ENCODE measurements at places on chromosomes 16 and 17.

- DNase-seq = no peak
These were observed 204.8 kb downstream of the MSI2 start for GRCh38 chr17:57461082-57461481.

- no peak for DNase-seq
These were observed 105.0 kb downstream of the ZNF778 start for GRCh38 chr16:89322321-89323119.

DNA sequence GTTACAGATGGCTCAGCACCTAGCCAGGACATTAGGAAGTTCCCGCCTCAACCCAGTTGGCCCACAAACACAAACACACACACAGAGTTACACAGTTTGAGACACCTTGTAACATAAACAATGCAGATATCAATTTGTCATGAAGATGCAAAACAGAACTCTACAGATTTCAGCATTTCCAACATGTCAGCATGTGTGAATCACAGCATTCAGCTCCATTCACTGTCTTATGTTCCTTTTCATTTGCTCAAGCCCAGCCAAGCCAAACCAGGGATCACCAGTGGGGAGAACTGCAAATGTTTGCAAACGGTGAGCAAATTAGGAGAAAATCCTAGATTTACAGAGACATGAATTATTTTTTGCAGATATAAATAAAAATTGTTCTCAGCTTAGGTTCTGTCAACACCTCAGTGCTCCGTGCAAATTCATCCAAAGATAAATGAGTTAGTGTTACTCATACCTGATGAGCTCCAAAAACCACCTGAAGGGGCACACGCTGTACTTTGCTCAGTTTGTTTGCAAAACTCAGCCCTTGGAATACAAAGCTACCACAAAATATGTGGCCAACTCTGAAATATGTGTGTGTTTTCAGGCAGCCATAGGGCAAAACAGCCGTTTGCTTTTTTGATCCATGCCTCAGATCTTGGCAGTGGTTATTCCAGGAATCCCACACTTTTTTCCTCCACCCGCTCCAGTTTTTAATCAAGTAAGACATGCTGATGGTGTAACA is 16.3 kb upstream of the COX10 start:
- no peak for DNase-seq

GRCh38 chr17:7042501-7043181 is 1.3 kb downstream of the SLC16A11 start:
- DNase-seq = no peak

DNA sequence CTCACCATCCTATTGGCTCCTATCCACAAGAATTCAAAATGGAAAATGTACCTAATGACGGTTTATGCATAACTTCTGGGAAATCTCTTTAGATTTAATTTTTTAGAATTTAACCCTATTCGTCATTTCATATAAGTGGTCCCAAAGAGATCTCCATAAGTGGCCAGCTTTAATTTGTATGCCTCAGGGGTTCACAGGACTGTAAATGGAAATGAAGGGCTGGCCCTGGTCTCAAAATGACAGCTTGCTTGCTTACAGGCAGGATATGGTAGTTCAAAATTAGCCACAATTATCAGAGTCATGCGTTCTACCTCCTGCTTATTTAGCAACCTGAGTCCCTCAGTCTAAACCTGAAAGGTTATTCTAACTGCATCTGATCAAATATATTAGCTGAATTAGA is 6.6 kb upstream of the NACA2 start:
- DNase-seq = no peak

GRCh38 chr17:51914577-51914976 is 243.9 kb downstream of the CA10 start:
- DNase-seq = no peak

DNA sequence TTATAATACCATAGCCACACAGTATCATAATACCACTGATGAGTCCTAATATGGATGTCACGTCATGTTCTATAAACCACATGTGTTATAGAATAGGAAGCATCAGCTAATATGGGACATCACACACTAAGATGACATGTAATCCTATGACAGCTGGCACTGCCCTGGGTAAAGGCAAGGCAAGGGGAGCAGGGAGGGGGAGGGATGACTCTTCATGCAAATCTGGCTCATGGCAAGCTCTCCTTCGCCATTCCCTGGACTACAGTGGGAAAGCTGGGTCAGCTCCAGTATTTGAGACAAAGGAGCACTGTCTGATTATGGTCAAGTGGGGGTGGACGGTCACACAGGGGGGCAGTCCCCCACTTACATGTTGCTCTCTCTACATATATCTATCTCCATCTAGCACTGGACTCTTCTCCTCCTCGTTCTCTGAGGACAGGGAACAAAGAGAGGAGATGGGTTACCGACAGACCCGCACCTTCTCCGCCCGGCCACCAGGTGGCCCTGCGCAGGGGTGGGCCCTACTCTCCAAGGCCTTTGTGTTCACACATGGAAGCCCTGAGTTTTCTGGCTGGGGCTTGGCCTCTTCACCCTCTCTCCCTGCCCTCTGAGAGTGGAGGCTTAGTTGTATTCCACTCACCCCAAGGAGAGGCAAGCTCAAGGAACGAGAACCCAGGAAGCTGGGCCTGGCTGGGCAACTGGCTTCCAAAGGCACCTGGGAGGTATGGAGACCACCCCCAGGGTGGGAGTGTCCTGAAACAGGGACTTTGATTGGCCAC is 23.4 kb upstream of the MPO start:
- no peak for DNase-seq

DNA sequence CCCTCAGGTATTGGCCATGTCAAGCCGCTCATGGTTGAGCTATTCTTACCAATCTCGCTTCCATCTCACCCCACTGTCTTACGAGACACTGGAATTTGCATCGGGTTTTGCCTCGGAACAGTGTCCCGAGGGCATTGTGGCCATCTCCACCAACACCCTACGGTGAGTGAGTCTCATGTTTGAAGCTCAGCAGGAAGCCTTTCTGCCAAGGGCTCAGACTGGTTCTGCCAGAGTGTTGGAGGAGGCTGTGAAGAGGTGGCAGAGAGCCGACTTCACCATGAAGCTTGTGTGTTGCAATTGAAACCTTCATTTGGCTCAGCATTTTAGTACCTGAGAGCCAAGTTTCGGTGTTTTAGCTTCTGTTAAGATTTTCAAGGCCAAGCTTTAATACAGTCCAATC is 38.0 kb downstream of the SF3B3 start:
- DNase-seq = no peak

DNA sequence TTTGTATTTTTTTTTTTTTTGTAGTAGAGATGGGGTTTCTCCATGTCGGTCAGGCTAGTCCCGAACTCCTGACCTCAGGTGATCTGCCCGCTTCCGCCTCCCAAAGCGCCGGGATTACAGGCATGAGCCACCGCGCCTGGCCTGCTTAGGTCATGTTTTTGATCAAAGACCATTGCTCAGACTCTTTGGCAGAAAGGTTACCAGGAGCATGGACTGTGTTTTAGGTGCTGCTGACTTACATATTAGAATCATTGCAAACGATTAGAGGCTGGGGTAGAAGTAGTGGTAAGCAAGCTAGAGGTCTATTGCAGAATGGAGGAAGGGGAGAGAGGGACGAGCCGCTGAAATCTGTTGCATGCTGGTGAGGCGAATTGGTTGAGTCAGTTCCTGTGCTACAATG is 79.8 kb downstream of the TANGO6 start:
- no peak for DNase-seq

DNA sequence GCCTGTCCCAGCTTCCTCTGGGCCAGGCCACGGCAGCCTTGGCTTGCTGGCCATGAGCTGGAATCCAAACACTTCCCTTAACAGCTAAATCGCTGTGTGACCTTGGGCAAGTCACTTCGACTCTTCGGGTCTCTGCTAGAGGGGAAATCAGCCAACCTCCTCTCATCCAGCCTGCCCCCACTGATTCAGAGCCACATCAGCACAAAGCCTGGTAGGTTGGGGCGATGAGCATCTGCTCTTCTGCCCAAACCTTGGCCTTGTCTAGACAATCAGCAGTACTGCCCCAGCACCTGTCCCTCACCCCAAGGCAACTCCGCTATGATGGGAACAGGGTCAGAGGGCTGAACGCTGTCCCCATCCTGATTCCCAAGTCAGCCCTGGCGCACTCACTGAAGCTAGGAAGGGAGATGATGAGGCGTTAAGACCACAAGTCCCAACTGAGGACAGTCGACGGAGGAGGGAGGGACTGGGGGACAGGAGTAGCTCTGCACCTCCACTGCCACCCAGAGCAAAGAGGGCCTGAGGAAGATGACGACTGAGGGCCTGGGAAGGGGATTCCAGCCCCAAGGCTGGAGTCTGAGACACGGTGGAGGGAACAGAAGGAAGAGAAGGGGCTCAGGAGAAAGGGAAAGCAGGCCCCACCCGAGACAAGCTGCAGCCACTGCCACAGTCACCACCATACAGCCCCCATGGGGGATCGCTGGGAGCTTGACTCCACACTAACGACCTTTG is 1.3 kb downstream of the CLUH start:
- DNase-seq = no peak

GRCh38 chr17:19955099-19955498 is 22.5 kb downstream of the AKAP10 start:
- no peak for DNase-seq

DNA sequence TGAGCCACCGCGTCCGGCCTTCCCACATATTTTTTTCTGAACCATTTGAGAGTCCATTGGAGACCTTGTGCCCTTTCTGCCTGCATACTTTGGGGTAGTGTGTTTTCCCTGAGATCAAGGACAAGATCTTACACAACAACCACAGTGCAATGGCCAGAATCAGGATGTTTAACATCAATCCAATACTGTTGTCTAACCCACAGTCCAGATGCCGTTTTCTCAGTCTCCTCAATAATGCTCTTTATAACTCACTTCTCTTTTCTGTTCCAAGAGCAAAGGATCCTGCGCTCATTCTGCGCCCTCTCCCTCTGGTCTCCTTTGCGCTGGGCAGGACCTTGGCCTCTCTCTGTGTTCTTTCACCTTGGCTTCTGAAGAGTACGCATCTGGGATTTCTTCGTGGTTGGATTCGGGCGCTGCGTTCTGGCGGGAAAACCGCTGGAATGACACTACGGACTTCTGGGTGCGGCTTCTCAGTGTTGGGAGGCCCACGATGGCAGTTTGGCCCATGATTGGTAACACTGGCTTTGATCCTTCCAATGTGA is 16.6 kb downstream of the CBX4 start:
- DNase-seq = no peak

- DNase-seq = no peak
These were observed 80.7 kb downstream of the TTC19 start for GRCh38 chr17:16080366-16080765.

DNA sequence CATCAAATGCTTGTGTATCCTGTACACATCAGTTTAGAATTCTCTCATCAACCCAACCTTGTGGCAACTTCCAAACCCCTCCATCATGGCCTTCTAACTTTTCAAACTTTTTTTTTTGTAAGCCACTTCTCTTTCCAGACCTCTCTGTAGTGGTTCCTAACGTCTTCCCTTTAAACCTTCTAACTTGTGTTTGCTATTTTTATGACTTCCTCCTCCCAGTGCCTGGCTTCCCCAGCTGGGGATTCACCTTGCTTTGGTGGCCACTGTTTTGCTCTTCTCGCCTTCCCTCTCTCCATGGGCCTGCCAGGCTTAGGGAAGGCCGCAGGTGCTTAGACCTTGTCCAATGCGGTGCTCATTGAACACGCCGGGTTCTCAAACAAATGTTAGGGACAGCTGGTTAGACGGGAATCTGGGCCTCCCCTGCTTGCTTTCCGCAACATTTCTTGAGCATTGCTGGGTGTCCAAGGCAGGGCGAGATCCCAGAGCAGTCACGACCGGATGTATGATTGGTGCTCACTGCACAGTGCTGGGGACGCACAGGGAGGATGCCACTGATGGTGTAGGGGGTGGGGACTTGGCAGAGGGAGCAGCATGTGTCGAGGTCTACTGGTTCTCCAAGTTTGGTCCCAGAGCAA is 1.1 kb upstream of the XYLT2 start:
- no peak for DNase-seq

GRCh38 chr17:67594115-67594880 is 123.4 kb upstream of the NOL11 start:
- DNase-seq = no peak

- no peak for DNase-seq
These were observed 59.0 kb downstream of the MSI2 start for GRCh38 chr17:57315061-57316015.

DNA sequence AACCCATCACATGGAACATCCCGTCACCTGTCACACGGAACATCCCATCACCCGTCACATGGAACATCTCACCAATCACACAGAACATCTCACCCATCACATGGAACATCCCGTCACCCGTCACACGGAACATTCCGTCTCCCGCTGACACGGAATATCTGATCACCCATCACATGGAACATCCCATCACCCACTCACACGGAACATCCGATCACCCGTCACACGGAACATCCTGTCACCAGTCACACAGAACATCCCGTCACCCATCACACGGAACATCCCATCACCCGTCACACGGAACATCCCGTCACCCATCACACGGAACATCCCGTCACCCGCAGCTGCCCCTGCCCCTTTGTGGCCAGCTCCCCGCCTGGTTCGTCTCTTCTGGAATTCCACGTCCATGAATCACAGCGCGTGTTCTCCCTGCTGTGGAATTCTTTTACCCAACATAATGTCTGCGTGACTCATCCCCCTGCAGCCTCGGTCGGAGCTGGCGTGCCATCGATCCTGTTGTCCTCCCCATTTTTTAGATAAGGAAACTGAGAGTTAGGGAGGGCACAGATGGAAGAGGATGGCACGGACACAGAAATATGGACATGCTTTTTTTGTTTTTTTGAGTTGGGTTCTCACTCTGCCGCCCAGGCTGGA is 5.6 kb downstream of the CPNE7 start:
- no peak for DNase-seq

- DNase-seq = no peak
These were observed 23.0 kb upstream of the CYLD start for GRCh38 chr16:50718761-50719400.

- DNase-seq = no peak
These were observed 25.3 kb upstream of the WIPI1 start for GRCh38 chr17:68482576-68483041.

DNA sequence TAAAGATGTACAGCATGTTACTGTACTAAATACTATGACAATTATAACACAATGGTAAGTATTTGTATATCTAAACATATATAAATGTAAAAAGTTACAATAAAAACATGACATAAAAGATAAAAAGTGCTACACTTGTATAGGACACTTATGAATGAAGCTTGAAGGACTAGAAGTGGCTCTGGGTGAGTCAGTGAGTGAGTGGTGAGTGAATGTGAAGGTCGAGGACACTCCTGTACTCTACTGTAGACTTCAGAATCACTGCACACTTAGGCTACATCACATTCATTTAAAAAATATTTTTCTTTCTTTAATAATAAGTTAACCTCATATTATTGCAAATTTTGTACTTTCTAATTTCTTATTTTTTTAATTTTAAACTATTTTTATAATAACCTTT is 1476.7 kb upstream of the CDH8 start:
- DNase-seq = no peak

GRCh38 chr17:43094129-43094835 is 30.9 kb downstream of the BRCA1 start:
- no peak for DNase-seq

All from CMK (cell line).